ENCODE measurements at places on chromosomes 2 and 18. TPM values are rescaled to one million over a fixed set of nuclear protein-coding genes. Genes with fewer than 3 reads are reported as not detected.

- no peak for DNase-seq
These were observed 47.2 kb downstream of the AGAP1 start for GRCh38 chr2:235541016-235541415.

GRCh38 chr2:19127616-19128015 is 230.8 kb downstream of the OSR1 start:
- no peak for DNase-seq

The PLEKHA3 gene
- total RNA-seq, result 27.5 TPM

The MROH2A gene
- total RNA-seq, result not detected

- DNase-seq, result no peak
These were observed 64.1 kb downstream of the DTNA start for GRCh38 chr18:34773961-34774766.

DNA sequence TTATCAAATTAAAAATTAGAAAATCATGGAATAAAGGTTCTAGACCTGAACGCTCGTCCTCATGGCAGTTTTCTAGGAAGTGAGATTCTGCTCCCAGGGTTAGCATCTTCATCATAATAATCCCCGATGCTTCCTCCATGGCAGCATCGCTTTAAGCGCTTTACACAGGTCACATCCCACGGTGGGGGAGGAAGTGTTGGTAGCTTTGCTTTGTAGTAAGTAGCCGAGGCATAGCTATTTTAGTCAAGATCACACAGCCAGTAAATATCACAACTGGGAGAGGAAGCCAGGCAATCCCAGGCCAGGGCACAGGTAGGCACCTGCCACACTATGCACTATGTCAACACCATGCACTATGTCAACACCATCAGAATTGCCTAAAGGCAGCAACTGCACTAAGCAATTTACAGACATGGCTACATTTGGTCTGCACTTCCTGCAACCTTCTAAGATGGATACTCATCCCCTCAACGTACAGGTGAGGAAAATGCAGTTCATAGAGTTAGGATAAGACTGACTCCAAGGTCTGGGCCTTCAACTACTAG is 205.5 kb downstream of the FBXO15 start:
- DNase-seq, result no peak

The ZRANB3 gene
- total RNA-seq, result 16.2 TPM

The PRLH gene
- not detected for total RNA-seq

The EPC2 gene
- total RNA-seq, result 16.9 TPM

- peak; percentile 47 for DNase-seq
These were observed 9.1 kb downstream of the TET3 start for GRCh38 chr2:73993778-73994177.

The COBLL1 gene
- not detected for total RNA-seq

The PRKD3 gene
- total RNA-seq, result 22.5 TPM

The TUBA3E gene
- not detected for total RNA-seq

The IL1B gene
- total RNA-seq, result 0.44 TPM

The ECEL1 gene
- total RNA-seq, result 0.10 TPM

The SIX3 gene
- not detected for total RNA-seq

The INO80D gene
- total RNA-seq, result 14.5 TPM

DNA sequence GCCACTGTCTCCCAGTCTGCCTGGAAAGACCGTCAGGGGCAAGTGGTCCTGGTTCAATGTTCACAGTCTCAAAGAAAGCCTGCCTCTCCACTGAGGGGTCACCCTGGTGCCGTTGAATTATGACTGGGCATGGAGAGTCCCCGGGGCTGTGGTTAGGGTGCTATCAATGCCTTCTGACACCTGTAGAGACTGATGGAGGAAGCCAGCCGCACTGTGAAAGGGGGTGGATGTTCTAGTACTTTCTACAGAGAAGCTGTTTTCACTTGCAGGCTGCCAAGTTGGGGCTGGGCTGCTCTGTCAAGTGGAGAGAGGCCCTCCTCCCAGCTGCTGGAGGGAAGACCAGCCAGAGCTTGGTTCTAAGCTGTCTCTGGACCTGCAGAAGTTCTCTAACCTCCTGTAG is 80.5 kb downstream of the BCL2L11 start:
- DNase-seq, result no peak

GRCh38 chr2:238915196-238915595 is 67.3 kb downstream of the TWIST2 start:
- no peak for DNase-seq

GRCh38 chr2:1541819-1542475 is 128.7 kb downstream of the TPO start:
- no peak for DNase-seq

DNA sequence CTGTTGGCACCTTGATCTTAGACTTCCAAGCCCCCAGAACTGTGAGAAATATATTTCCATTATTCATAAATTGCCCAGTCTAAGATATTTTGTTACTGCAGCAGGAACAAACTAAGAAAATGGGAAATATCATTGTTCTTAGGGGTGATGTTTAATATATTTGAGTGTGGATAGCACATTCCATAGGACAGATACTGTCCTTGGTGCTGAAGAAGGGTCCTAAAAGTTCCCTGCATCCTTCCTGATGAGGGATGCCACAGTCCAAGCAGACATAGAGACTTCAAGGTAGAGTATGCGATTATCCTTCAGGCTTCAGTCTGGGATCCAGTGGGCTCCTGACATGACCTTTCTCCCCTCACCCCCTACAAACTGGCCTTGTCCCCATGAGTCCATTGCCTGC is 689.0 kb downstream of the TDRD15 start:
- DNase-seq, result no peak

DNA sequence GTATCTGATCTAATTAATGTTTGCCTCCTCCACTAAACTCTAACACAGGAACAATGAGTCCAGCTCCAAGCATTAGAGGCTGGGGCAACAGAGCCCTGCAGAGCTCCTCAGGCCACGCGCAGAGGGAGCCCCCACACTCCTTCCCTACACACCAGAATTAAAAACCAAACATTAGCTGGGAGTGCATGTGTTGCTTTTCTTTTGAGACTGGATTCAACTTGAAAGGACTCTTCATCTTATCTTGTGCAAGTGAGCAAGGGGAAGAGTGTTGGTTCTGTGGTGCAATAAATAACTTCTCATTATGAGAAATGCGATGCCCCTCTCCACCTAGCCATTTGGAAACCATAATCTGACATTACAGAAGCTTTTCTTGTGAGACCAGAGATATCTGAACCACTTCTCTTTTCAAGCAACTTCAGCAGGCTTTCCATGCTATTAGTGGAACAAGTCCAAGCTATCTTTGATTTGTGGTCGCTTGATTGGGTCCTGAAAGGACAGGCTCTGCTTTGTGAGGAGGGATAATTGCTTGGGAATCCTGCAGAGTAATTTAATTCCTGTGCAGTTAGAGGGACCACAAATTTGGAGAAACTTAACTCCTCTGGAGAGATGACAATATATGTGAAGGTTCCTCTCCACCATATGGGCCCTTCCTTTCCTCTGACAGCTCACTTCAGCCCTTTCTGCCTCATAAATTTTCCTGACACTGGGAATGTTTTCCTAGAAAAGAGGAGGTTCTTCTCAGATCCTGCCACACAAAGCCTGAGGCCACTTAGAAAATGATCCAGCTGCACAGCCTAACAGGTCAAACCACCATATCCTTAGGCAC is 112.5 kb downstream of the ATL2 start:
- DNase-seq, result no peak

- no peak for DNase-seq
These were observed 64.7 kb upstream of the MGAT5 start for GRCh38 chr2:134189009-134189720.

GRCh38 chr2:70946832-70947442 is 11.2 kb downstream of the ATP6V1B1 start:
- DNase-seq, result peak; percentile 65

DNA sequence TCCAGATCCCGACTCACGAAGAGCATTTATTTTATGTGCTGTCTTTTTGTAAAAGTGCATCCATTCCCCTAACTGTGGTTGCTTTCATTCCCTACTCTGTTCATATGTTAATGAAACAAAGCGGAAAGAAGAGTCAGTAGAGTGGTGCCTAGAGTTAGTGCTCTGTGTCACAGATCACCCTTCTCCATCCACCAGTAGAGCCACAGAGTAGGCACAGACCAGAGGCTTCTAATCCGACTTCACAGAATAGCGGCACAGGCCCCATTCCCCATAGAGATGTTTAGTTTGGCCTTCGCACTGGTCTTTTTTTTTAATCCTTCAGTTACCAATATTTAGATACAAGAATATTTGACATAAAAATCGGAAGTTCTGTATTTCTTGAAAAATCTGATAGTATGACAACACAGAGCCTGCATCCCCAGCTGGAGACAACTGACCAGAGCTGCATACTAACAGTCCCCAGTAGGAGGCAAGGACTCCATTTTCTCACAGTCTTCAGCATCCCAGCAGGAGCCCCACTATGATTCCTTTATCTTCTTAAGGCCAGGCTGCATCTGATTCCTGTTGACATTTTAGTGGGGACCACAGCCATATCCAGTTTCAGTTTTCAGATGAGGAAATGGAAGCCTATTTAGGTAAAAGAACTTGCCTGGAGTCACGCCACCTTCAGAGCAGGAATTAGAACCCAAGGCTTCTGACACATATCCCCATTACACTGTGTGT is 7.0 kb downstream of the G6PC2 start:
- DNase-seq, result no peak

GRCh38 chr18:10169064-10169562 is 255.3 kb downstream of the VAPA start:
- no peak for DNase-seq

- peak; percentile 53 for DNase-seq
These were observed 1.9 kb downstream of the SP5 start for GRCh38 chr2:170716851-170717598.

- DNase-seq, result peak; percentile 62
These were observed 2.9 kb upstream of the BCL2L11 start for GRCh38 chr2:111117598-111118480.

The HOXD10 gene
- not detected for total RNA-seq

DNA sequence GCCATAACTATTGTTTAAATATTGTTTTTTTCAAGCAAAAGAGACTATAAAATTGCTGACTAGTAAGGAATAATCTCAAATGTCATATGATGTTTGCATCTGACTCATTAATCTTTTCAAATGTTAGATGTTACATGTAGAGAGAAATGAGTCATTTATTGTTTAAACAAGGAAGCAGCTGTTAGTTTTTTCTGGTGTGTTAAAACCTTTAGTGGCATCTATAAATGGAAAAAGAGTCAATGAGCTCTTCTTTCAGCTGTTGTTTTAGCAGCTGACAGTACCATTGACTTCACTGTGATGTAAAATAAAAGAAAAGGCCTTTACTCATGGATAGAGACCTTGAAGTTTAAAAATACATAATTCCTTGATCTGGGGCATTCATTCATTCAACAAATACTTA is 1.8 kb upstream of the KLHL41 start:
- DNase-seq, result no peak

The MAL gene
- 63.5 TPM for total RNA-seq

- no peak for DNase-seq
These were observed 186.3 kb downstream of the EN1 start for GRCh38 chr2:118661179-118661578.

DNA sequence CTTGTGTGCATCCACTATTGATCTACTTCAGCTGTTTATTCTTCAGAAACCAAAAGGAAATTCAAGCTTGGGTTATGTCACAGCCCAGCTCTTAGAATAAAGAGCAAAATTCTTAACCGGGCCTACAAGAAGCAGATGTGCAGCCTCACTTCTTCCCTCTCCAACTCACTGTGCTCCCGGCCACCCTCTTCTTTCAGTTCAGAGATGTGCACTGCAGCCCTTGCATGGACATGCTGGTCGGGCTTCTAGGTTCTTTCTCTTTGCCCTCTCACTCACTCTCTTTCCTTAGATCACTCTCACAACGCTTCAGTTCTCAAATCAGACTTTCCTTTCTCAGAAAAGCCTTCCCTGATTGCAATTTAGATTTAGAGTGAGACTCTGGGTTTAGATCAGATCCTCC is 104.1 kb downstream of the CHN1 start:
- DNase-seq, result peak; percentile 43

GRCh38 chr2:98004613-98005012 is 8.9 kb upstream of the TMEM131 start:
- DNase-seq, result no peak

DNA sequence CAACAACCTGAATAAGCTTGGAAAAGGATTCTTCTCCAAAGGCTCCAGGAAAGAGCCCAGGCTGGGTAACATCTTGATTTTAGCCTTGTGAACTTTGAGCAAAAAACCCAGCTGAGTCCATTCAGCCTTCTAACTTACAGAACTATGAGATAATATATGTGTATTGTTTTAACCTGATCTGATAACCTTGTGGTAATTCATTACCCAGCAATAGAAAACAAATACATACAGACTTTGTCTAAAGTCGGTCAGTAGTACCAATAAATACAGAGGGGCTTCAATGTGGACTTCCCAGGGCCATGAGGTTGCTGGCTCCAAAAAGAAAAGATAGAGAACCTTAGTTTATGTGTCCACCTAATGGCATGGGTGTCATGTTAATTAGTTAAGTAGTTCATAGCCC is 191.8 kb downstream of the KCNH7 start:
- DNase-seq, result no peak

The XRCC5 gene
- 510 TPM for total RNA-seq

DNA sequence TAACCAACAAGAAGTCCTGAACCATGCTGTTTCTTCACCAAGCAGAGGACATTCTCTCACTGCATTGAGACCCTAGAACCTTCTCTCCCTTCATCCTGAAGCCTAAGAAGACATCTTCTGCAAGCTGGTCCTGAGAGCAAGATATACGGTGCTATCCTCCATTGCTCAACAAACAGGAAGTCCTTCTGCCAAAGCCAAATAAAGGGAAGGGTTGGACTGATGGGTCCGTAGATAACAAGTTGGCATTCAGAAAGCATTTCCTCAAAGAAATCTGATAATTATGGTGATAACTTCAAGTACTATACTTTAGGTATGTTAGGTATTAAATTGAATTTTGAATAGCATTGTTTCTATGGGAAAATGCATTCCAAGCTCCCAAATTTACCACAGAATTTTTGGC is 23.3 kb downstream of the GRB14 start:
- no peak for DNase-seq

- DNase-seq, result no peak
These were observed 921 bp downstream of the RPE start for GRCh38 chr2:210003359-210003758.

The IMPACT gene
- total RNA-seq, result 13.7 TPM

DNA sequence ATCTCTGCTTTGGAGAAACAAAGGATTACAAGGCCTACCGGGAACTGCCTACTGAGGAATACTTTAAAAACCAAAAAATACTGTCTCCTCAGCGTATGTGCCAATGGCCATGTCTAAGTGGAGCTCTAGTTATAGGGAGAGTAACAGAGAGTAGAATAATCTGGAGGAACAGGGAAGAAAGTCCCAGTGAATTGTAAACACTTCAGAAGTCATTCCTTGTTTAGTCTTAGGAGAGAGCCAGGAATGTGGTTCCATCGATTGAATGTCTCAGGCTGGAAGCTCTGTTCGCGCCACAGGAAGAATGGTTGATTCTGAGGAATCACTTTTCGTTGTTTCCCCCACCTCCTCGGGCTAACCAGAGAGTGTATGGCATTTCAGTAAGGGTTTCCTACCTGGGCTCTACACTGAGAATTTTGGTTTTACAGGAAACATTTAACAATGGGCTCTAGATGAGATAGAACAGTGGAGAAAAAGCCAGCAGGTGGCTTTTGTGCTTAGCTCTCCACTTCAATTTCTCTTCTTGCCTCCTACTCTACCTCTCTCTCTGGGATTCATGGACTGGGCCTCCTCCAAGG is 88.7 kb downstream of the ACVR1 start:
- no peak for DNase-seq

GRCh38 chr2:59770651-59771050 is 782.8 kb downstream of the BCL11A start:
- no peak for DNase-seq

The COL4A3 gene
- total RNA-seq, result not detected
